Right renal pelvis (tissue), 4 donors: ENCODE measurements at places on chromosomes 7 and 10. TPM values are rescaled to one million over a fixed set of nuclear protein-coding genes. Genes with fewer than 3 reads are reported as not detected.

Gene OR6V1
- not detected for polyA plus RNA-seq

Gene LGI1
- polyA plus RNA-seq: 4.5 TPM

DNA sequence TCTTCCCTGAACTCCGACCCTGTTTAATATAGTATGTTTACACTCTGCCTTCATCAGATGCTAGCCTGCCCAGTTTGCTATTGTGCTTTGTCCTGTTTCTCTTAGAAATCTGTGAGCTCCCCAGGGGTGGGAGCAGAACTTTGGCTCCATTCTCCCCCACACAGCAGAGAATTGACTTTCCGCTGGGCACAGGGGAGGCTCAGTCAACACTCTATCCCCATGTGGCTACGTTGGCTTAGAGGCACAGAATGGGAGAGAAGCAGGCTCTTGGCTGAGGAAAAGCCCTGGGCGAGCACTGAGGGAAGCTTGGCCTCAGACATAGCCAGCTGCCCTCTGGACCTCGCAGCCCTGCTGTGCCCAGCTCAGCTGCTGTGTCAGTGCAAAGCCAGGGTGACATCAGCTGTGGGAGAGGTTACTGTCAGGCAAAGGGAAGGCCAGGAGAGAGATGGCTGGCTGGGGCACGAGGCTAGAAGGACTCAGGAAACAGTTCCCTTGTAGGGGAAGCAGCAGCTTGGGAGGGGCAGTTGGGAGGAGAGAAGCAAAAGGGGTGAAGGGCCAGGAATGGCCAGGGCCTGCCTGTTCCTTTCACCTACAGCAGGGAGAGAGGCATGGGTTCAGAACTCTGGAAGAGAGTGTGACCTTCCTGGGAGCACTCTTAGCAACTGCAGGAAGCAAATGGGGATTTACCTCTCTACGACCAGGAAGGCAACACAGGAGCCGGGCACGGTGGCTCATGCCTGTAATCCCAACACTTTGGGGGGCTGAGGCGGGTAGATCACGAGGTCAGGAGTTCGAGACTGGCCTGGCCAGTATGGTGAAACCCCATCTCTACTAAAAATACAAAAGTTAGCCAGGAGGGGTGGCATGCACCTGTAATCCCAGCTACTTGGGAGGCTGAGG lies 5.8 kb upstream of the SCD start:
- DNase-seq: no peak

DNA sequence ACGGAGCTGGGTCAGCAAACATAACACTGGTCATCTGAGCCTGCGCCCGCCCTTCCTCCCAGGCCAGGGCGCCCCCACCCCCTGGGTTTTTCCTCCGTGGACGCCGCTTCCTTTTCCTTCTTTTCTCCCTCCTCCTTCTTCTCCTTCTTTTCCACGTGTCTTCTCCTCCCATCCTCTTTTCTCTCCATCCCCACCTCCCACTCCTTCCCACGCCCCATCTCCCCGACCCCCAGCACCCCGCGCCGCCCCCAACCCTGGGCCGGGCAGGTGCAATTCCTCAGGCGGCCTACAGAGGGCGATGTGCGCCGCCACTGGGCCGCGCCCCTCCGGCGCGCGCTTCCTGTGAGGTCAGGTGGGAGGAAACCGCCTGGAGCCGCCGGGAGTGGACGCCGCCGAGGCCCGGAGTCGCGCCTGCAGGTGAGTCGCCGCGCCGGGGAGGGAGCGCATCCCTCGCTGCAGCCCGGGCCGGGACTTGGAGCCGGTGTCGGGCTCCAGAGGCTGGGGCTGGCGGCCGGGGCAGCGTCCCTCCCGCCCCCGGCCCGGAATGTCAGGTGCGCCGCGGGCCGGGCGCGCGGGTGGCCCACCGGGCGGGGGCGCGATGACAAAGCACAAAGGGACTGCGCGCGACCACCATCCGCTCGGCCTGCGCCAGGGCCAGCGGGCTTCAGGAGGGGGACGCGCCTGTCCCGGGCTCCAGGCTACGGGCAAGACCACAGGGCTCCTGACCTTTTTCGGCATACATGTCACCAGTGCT lies at the start of gene FAM241B:
TSS of gene FAM241B (plus strand) at position 351 of the 754 bp plus-strand sequence. CDS start 1,497 bp downstream, outside the sequence.
- DNase-seq: peak; percentile 61

DNA sequence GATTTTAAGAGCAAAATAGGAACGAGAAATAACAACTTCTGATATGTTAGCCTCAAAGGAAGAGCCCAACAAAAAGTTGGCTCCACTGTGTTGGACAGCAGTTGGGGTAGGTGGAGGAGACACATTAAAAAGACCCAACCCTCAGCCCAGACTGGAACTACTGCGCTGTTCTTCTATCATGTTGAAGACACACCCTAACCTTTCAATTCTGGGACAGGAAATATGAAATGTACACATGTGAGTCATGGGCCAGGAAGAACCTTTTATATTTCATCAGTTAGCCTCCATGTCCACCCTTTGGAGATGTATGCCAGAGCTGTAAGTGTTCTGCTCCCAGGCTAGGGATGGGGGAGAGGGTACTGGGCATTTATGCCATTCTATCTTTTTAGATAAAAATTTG lies 22.1 kb downstream of the CLDN12 start:
- DNase-seq: no peak

GRCh38 chr7:103915680-103916357 lies 73.6 kb downstream of the RELN start:
- DNase-seq: no peak
